Stimulated activated CD4-positive, alpha-beta T cell treated with anti-CD3 and anti-CD28 coated beads, Interleukin-4, amount 100 ng/mL, for 24 hours (primary cell): ENCODE measurements at places on chromosomes 7 and 10.

GRCh38 chr7:100632951-100633717, 8.2 kb downstream of the TFR2 start:
- DNase-seq, result peak; percentile 66

DNA sequence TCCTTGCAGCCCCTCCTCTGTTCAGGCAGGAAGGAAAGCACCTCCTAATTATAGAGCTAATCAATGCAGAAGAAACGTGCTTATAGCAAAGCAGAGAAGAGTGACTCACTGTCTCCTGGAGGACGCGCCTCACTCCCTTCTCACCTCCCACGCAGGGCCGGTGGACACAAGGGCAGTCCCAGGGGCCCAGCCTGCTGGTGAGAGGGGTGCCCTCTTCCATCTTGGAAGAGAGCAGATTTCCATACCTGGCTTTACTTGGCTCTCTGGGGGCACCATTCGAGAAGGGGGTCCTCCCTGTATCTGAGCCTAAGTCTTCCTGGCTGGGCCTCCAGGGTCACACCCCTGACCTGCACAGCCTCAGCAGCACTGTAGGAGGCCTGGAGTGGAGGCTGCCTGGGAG, 55.8 kb downstream of the RASGEF1A start:
- DNase-seq, result no peak

GRCh38 chr7:1963575-1963974, 269.2 kb downstream of the MAD1L1 start:
- DNase-seq, result no peak

- no peak for DNase-seq
Measured at GRCh38 chr7:33129806-33130153, 416 bp downstream of the BBS9 start.

- no peak for DNase-seq
Measured at GRCh38 chr10:682931-683447, 6.5 kb downstream of the DIP2C start.

- DNase-seq, result no peak
Measured at GRCh38 chr10:31074722-31075086, 43.0 kb upstream of the ZNF438 start.

- no peak for DNase-seq
Measured at GRCh38 chr7:41977151-41977651, 259.8 kb downstream of the GLI3 start.

- no peak for DNase-seq
Measured at GRCh38 chr10:51020200-51020599, 54.1 kb upstream of the PRKG1 start.

GRCh38 chr7:110084181-110084807, 1006.6 kb upstream of the LRRN3 start:
- no peak for DNase-seq

GRCh38 chr10:98778277-98778759, 331.6 kb upstream of the HPS1 start:
- DNase-seq, result no peak

DNA sequence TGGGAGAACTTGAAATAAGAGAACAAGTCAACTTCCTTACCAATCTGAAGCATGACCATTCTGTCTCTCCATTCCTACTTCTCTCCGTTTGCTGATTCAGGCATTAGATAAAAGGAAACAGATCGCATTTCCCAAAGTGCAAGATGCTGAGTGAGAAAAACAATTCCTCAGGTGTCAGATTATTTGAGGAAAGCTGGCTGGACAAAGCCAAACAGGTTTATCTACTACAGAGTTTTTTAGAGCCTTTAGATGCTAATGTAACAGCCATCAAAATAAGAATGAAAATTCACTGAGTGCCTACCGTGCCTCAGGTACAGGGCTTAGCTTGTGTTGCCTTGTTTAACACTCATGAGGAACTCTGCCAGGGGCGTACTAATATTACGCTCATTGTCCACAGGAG, 135.9 kb upstream of the MBL2 start:
- no peak for DNase-seq

DNA sequence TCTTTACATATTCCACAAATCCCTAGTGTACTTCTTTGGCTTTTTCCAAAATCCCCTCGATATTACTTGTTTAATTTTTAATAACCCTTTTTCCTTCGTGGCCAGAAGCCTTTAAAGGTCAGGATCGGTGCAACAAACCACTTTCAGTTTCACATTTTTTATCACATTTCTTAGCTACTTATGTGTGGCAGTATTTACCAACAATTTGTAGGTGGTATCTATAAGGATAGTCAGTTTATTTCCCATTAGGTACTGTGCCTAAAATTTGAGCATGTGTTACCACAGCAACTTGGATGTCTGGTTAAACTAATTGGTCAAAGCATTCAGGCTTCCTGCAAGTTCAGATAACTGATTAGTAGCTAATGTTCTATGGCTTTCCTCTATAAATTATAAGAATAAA, 104.9 kb downstream of the CDK14 start:
- no peak for DNase-seq

DNA sequence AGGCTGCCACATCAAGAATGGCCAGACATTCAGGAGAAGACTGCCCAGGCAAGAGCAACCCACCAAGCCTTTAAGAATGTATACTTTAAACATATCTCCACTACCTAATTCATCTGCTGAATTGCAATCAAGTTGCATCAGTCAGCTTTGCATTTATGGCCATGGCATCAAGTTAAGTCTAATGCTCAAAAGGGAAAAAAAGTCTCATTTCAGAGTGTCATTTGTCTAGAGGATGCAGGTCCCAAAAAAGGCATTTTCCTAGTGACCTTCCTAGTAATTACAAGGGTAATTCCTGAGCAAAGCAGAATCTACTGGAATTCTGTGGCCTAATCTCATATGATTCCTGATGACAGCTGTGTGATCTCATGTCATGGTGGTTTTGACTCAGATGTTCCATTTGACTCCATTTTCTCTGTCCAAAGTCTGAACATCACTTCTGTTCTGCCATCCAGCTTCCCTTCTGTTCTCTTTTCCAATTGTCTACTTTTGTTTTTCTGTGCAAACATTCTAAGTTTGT, 7.3 kb upstream of the CABCOCO1 start:
- DNase-seq, result no peak

- DNase-seq, result no peak
Measured at GRCh38 chr10:44962870-44963738, 3.5 kb downstream of the RASSF4 start.

GRCh38 chr7:30038196-30038980, 10.2 kb downstream of the PLEKHA8 start:
- no peak for DNase-seq

- no peak for DNase-seq
Measured at GRCh38 chr10:80769700-80770160, 232.0 kb downstream of the SH2D4B start.

DNA sequence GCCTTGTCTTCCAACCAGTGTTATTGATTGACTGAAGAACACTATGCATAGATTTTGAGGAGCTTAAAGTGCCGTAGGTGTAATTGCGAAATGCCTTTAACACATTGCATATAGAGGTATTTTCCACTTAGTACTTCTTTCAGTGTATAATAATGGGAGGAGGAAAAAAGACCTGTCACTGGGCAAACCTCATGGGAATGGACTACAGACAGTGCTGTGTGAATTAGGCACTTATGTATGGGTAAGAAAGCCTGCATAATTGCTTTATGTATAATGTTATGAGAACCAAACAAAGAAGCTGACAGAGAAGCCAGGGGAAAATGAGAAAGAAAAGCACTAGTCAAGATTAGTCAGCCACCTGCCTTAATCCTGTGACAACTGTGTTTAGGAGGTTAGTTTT, 12.4 kb upstream of the SCRN1 start:
- no peak for DNase-seq

DNA sequence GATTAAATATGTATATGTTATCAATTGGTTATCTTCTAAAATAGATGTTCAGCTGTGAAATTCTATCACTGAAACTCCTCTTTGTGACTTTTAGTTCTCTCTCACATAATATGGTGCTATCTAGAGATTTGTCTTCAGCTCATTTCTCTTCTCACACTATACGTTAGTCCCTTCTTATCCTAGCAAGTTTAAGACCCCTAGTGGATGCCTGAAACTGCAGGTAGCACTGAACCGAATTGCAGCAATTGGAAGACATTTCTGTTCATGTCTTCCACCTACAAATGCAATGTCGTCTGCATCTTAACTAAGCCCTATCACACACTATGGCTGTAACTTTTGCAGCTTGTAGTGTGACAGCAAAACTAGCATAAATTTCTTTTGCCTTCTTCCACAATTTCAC, 442.7 kb upstream of the POM121L12 start:
- no peak for DNase-seq

GRCh38 chr10:76935941-76936613, 701.5 kb downstream of the KCNMA1 start:
- DNase-seq, result no peak

DNA sequence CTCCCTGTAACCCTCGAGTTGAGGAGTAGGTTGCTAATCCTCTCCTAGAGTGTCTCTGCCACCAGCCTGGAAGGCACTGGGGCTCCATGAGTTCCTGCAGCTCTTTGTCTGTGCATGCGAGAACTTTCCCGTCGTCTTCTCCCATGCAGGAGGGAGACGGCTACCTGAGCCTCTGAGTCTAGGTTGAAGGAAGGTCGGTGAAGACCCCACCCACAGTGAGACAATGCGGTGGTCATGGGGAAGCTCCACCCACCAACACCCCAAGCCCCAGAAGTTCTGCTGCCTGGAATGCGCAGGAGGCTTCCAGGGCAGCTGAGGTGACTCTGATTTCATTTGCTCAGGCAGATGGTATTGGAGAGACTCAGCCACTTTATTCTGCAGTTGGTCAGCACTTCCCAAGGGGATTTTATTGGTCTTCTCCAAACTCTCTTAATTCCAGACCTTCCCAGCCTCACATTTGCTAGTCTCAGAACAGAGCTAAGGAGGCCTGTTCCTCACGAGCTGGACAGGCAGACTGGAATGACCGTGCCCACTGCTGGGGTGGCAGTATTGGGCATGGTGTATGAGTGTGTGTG, 36.5 kb downstream of the PTPRE start:
- no peak for DNase-seq

GRCh38 chr7:36207451-36208291, 54.6 kb downstream of the EEPD1 start:
- DNase-seq, result no peak

DNA sequence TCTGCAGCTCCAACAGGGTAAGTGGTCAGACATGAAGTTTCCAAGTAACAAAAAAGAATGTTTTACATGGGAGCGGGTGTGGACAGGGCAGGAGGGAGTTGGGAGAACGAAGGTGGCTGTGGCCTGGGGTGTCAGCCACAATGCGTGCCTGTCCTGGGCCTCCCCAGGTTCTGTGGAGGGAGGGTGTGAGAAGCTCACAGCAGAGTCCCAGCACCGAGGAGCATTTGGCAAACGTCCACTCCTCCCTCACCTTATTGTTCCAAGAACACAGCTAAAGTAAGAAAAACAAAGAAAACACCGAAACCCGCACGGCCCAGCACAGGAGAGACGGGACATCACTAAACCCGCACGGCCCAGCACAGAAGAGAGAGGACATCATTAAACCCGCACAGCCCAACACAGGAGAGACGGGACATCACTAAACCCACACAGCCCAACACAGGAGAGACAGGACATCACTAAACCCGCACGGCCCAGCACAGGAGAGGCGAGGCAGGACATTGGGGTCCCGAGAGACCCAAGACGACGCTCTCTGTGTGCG, 226.4 kb downstream of the MAD1L1 start:
- DNase-seq, result no peak

GRCh38 chr7:101998906-101999240, 181.4 kb downstream of the CUX1 start:
- no peak for DNase-seq

- DNase-seq, result no peak
Measured at GRCh38 chr10:48744587-48744986, 59.9 kb downstream of the WDFY4 start.

- DNase-seq, result no peak
Measured at GRCh38 chr7:18861514-18862118, 255.8 kb downstream of the TWIST1 start.

DNA sequence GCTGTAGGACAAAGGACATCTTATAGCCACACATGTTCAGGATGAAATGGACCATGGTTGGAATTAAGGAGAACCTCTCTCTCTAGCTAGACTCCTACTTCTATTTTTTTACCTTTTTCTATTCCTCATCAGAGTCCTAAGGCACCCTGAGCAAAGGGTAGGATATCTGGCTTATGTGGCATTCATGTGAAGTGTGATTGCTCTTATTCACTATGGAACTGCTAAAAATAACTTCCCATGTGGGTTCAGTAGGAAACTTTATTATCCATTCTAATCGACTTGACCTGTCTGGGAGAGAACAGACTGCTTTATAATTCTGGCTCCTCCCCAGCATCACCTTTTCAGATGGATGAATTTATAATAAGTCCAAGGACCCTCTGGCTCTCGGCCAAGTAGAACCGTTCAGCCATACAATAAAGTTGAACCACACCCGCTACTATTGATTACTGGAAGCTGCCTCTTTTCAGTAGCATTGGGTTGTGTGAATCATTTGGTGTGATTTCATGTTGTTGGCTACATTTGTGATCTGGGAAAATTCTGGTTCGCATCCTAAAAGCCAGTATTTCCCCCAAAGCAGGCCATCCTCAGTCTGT, 117.5 kb downstream of the NRF1 start:
- no peak for DNase-seq

- DNase-seq, result peak; percentile 28
Measured at GRCh38 chr7:106365252-106366005, 80.6 kb upstream of the NAMPT start.

- DNase-seq, result no peak
Measured at GRCh38 chr10:63630931-63631680, 109.9 kb downstream of the REEP3 start.

DNA sequence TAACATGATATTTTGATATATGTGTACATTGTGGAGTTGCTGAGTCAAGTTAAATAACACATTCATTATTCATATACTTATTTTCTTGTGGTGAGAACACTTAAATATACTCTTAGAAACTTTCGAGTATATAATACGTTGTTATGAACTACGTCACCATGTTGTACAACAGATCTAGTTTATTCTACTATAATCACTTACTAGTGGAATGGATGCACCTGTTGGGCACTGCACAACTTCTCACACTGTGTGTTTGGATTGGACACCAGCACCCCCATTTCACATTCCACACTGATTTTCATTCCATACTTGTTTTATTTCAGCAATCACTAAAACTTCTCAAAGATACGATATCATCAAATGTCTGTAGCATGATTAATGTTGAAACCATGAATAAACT, 407.3 kb downstream of the RPS24 start:
- DNase-seq, result no peak

GRCh38 chr7:149496642-149497391, 792 bp downstream of the ZNF746 start:
- DNase-seq, result peak; percentile 51

DNA sequence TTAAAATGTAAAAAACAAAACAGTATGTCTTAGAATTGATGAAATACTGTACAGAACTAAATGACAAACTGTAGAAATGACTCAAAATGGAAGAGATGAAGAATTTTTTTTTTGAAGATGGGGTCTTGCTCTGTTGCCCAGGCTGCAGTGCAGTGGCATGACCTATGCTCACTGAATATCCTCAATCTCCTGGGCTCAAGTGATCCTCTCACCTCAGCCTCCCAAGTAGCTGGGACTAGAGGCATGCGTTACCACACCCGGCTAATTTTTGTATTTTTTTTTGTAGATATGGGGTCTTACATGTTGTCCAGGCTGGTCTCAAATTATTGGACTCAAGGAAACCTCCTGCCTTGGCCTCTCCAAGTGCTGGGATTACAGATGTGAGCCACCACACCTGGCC, 36.5 kb downstream of the ATAD1 start:
- no peak for DNase-seq
